ENCODE measurements at places on chromosomes 5 and 9.

- DNase-seq: no peak
These were observed 109.4 kb downstream of the ANKRD55 start for GRCh38 chr5:56123531-56124243.

DNA sequence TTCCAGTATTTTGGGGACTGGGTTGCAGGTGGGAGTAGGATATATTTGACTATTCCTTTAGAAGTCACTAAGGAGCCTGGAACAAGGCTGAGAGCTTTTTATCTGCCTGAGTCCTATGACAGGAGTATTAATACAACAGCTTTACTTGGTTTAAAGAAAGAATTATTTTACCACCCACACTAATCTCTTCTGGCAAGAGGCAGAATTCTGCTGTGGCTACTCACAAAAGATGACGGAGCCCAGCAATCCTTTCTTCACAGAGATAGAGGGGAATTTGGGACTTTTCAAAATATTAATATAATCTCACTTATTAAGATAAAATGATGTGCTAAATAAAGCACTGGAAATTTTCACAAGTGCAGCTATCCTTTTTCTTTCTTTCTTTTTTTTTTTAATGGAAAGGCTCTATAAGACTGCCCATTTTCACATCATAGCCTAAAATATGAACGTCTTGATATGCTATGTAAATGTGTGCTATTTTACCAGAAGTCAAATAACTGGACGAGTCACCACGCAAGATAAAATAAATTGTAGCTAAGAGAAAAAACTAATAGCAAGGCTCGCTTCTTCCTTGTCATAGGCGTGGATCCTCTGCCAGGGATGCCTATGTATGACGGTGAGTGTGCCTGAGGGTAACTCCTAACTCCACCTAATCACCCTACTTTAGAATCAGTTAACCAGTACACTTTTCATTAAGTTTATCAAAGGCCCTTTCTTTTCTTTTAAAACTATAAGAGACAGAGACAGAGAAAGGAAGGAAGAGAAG, 76.3 kb downstream of the ZNF608 start:
- no peak for DNase-seq

DNA sequence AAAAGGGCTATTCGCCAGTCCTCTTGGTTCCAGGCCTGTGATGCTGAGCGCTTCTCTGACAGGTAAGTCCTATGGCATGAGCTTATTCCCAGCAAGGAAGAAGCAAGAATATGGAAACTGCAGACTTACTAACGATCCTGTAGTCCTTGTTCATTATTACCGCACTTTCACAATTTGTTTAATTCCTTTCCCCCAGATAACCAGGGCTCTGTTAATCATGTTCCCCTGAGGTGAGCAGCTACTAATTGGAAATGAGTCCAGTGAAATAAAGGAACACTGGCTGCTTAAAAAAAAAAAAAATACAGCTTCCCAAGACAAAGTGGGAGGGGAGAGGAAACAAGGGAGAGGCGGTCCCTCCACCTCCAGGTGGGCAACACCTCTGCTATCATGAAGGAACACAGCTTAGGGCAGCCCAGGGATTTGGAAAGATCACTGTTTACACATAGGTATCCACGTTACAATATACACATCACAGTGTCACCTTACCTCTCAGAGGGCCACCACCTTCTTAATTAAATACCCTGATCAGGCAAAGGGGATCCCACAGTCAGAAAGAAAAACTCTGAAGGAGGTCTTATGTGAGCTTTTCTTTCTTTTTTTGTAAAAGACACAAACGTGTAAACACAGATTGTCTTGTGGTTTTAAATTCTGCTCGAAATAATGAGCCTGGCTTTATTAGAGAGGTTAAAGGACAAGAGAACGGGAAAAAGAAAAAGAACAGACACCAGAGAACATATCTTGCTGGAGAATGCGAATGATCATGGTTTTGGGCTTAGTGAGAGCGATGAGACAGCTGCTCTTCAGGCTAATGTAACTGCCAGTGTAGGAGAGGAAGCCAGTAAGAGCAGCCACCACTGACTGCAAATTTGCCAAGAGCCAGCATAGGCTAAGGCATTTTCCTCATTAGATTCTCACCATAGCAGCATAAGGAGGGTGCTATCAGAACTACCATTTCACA, 258.6 kb downstream of the CRB2 start:
- no peak for DNase-seq

- DNase-seq: no peak
These were observed 215.3 kb downstream of the NFIB start for GRCh38 chr9:14098486-14099180.

- no peak for DNase-seq
These were observed 9.7 kb upstream of the HK3 start for GRCh38 chr5:176908675-176909368.
